Caki2 (cell line): ENCODE measurements at places on chromosomes 7 and 10.

DNA sequence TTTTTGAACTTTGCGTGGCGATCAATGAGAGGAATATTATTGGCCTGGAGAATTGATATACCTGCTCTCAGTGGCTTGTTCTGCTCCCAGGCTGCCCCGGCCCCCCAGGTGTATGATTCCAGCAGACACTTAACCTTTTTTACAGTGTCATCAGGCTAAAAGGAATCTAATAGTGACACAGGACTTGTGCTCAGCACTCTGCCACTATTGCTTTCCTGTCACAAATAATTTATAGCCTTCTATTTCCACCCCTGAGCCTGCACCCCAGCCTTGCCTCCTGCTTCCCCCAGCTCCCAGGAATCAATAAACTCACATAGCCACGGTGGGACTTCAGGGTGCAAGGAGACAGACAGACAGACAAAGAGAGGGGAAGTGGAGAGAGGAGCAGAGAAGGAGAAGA lies 28.3 kb downstream of the PAX2 start:
- no peak for DNase-seq

- peak; percentile 28 for DNase-seq
These were observed 47.2 kb upstream of the MKI67 start for GRCh38 chr10:128173386-128173785.

GRCh38 chr10:113301342-113301984 lies 251.4 kb upstream of the HABP2 start:
- no peak for DNase-seq

GRCh38 chr10:77187376-77187999 lies 450.1 kb downstream of the KCNMA1 start:
- no peak for DNase-seq

- DNase-seq, result no peak
These were observed 103.1 kb downstream of the CALCR start for GRCh38 chr7:93471456-93471855.

DNA sequence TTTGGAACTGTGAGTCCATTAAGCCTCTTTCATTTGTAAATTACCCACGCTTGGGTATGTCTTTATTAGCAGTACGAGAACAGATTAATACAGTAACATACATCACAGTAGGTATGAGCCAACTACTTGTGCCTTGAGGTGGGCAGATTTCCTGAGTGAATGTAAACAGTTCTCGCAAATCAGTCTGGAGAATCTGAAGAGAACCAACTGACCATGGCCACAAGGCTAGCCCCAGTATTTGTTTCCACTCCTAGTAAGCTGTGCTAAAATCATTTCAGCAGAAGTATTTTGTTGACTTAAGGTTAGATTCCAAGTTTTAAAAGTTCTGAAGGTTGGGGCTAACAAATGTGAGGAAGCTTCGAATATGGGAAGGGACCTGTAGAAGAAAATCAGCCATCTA lies 82.9 kb downstream of the NOD1 start:
- no peak for DNase-seq

GRCh38 chr7:2299870-2300512 lies 14.2 kb downstream of the SNX8 start:
- no peak for DNase-seq

DNA sequence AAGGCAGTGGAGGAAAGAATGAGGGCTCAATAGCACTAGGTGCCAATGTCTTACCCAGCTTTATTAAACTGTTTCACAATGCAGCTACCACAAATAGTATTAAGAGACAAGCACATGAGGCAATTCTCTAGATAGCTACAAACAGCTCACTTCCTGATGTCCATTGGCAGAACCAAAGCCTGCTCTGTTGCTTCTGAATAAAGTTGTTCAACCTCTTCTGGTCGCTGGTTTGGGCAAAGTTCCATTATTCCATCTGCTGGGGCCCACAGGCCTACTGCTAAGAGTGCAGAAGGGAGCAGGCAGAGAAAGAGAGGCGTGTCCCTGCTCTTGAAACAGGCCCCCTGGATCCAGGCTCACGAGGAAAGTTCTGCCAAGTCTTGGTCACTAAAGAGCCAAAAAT lies 173.9 kb downstream of the ZNF438 start:
- DNase-seq, result no peak

GRCh38 chr7:139720705-139721231 lies 57.0 kb downstream of the HIPK2 start:
- no peak for DNase-seq

DNA sequence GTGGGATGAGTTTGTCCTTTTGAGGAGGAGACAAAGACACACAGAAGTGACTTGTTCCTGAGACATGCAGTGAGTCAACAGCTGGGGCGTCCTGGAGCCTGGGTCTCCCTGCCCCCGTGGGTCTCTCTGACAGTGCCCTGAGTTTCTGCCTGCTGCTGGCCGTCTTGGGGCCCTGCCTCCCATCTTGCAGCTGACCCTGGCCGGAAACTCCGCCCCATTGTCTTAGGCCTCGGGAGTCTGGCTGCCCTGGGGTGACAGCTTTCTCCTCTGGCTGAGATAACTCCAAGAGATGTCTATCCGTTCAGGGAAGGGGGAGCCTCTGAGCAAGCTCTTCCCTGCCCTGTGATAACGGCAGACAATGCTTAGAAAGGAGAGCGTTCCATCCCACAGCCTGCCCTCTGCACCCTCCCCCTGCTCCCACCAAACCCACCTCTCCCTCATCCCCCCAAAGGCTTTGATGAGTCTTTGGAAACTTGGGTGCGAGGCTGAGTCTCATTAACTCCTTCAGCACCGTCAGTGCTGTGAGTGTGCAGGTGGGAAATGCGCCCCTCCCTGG lies 69.5 kb upstream of the PODXL start:
- peak; percentile 26 for DNase-seq

GRCh38 chr10:78852466-78853240 lies 216.1 kb upstream of the ZMIZ1 start:
- DNase-seq, result no peak

GRCh38 chr7:40726559-40726958 lies 591.8 kb downstream of the SUGCT start:
- no peak for DNase-seq

- DNase-seq, result peak; percentile 61
These were observed 63.5 kb upstream of the VKORC1L1 start for GRCh38 chr7:65809259-65809981.

DNA sequence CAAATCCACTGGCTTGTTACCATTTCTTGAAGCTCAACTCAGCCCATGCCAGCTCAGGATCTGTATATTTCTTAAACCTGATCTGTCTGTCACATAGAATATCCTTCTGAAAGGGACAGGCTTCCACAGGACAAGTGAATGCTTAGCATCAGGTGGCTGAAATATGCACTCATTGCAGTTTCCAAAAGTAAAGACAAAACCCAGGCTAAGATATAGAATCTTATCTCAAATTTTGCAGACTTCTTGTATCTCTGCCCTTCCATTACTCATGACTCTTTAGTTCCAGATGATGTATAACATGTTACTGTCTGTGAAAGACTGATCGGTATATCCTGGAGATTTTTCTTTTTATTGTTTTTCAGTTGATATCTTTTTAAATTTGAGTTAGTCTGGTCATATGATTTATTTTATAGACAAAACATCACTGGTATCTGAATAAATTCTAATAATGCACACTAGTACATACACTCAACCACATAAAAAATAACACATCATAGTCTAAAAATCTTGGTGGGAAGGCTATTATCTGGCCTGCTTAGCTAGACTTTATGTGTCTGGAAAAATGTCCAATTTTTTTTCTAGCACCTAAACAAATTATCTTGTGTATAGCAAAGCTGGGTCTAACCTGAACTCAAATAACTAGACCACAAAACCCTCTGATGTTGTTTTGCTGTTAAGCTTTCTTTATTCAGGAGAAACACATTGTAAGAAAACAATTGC lies 182.6 kb downstream of the ADAM12 start:
- no peak for DNase-seq

GRCh38 chr10:112767156-112767555 lies 182.9 kb upstream of the TCF7L2 start:
- DNase-seq, result no peak

GRCh38 chr7:148262721-148263229 lies 327.8 kb upstream of the C7orf33 start:
- DNase-seq, result peak; percentile 34

GRCh38 chr7:3616306-3616705 lies 315.3 kb downstream of the SDK1 start:
- DNase-seq, result no peak

DNA sequence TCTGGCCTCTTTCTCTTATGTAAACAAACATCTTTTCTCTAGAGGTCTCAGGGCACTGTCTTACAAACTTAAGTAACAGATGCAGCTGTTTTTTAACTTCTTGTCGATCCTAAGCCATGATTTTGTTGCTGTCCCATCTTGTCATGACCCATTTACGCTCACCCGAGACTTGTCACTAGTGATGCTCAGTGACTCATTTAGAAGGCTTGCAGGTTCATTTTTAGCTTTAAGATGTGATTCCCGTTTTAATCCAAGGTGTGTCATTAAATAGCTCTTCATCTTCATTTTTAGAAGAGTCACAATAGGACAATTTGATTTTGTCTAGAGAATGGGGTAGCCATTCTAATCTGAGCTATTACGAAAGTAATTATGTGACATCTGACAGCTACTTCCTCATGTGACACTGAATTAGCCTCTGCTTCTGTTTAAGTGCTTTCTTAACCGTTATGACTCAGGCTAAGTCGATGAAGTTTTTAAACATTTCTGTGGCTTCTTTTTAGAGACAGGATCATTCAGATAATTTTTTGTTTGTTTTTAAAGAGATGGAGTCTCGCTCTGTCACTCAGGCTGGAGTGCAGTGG lies 42.7 kb downstream of the SPDYE5 start:
- DNase-seq, result peak; percentile 85

- DNase-seq, result no peak
These were observed 482.6 kb downstream of the RPS24 start for GRCh38 chr10:78516236-78516635.

DNA sequence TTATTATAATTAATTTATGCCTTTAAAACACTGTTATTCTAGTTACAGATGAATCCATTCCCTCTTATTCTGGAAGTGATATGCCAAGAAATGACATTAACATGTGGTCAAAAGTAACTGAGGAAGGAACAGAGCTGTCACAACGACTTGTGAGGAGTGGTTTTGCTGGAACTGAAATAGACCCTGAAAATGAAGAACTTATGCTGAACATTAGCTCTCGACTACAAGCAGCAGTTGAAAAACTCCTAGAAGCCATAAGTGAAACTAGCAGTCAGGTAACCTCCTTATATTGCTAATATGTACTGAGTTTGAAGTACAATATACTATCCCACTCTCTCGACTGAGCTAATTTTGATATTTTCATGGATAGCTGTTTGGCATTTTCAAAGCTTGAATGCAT lies 81.6 kb downstream of the CYP51A1 start:
- DNase-seq, result no peak

DNA sequence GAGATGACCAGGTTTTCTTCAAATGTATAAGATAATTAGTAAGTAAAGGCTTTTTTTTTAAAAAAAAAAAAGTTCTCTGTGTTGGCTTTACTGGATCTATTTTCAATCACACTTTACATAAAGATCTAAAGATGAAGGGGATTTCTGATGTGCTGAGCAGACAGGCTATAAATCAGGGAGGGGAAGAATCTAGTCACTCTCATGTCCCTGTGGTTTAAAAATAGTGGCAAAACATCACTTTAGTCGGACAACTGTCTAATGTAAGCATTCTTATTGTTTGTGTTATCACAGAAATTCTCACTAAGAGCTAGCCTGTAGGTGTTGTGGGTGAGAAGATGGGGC lies 132.7 kb downstream of the ICA1 start:
- DNase-seq, result no peak

DNA sequence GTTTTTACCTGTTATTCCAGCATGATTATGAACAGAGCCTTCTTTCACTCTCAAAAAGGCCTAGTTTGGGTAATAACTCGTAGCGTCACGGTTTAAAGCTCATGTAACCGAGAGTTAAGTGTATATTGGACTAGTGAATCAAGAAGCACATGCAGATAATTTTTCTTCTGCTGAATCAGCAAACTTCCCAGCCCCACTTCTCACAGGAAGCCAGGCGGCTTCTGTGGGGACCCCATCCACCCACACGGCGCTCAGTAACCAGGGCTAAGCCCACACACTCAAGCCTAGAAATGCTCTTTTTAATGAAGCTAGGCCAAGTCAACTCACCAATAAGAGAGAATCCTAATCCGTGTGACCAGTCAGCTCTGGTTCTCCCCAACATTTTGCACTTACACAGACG lies 191.2 kb upstream of the MGMT start:
- DNase-seq, result no peak

GRCh38 chr10:110762109-110762848 lies 109.4 kb upstream of the PDCD4 start:
- no peak for DNase-seq

- no peak for DNase-seq
These were observed 811 bp downstream of the CDK5 start for GRCh38 chr7:151056666-151057505.
